Choroid plexus epithelial cell (primary cell): ENCODE measurements at places on chromosomes 3 and 15.

- DNase-seq = peak; percentile 79
Measured at GRCh38 chr3:193974191-193974652, 161.7 kb upstream of the HES1 start.

DNA sequence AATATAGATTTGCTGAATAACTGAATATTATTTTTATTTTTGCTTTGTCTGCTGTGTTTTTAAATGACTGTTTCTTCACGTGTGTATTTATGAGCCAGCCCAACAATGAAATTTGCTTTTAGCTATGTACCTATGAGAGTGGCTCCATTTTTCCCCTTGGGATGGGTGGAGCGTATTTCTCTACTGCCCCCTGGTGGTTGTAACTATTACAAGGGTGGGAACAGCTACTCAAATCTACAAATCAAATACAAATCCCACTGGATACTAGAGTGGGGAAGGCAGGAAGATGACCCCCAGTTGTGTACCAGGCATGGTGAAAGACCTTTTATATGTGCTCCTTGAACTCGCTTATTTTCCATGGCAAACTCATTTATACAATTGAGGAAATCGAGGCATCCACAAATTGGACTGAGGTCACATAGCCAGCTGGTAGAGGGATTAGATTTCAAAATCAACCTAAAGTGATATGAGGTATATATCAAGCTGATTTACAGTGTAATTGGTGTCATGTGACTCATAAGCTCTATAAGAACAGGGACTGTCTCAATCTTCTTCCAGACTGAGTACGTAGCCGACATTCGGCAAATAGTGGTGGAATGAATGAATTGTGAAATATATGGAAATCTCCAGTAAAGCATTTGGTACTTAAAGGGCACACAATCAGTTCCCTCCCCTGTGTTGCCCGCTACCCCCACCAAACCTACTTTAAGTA is 69.5 kb upstream of the VEPH1 start:
- DNase-seq = peak; percentile 82

DNA sequence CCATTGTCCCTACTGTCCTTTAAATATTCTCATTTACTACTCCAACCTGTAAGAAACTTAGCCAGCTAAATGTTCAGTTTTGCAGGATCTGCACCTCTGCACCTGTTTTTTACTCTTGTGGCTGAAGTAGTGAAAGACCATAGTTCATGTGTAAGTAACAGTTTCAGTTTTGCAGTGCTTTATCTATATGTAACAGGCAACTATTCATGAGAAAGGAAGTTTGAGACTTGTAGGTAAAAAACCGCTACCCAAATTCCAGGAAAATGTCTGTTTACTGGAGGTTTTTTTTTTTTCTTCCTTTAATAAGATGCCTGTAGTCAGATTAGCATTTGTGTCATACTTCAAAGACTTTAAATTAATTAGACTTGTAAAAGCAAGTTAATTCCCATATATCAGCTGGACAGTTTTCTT is 25.4 kb upstream of the MBNL1 start:
- DNase-seq = no peak

DNA sequence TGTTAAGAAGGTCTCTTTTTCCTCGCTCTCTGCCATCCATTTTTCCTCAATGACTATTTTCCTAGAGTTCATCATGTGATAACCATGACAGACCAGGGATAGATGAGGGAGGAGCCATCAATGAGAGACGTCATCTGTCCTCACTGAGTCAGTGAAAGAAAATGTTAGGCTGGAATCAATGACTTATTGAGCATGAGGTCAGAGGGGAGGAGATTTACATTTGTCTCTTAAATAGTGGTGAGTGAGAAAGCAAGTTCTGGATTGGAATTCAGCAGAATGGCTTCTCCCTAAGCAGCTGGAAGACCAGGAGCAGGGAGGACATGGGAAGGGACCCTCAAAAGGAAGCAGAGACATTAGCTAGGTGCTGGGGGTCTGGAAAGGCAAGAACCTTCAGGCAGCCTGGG is 28.2 kb upstream of the USP3 start:
- DNase-seq = peak; percentile 97

- peak; percentile 88 for DNase-seq
Measured at GRCh38 chr3:149575213-149575960, 82.4 kb downstream of the WWTR1 start.

GRCh38 chr3:155981669-155982068 is 111.2 kb downstream of the GMPS start:
- DNase-seq = peak; percentile 42

- DNase-seq = no peak
Measured at GRCh38 chr3:87478716-87479115, 202.3 kb upstream of the POU1F1 start.

DNA sequence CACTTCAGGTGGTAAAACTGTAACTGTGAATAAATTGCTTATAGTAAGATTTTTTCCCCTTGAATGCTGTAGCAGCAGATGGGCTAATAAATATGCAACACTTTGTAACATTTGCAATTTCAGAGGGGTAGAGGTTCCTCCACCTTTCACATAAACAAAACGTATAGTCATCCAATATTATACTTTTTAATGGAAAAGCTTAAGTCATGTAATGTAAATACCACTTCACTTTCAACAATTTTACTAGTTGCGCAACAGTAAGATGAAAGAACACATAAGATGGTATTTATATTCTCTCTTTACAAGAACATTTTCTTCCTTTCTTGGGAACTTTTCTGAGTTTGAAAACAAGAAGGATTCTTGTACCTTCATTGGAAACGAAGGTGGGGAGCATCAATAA is 56.6 kb upstream of the FAM3D start:
- peak; percentile 39 for DNase-seq
